ENCODE measurements at places on chromosomes 5 and 9. TPM values are rescaled to one million over a fixed set of nuclear protein-coding genes. Genes with fewer than 3 reads are reported as not detected.

Gene KCNV2
- not detected for polyA plus RNA-seq

Gene IFNA13
- polyA plus RNA-seq, result not detected

Gene ELAVL2
- polyA plus RNA-seq, result 0.46 TPM

Gene SH3PXD2B
- 0.42 TPM for polyA plus RNA-seq

Gene RNF38
- polyA plus RNA-seq, result 11.7 TPM

Gene PPP2R2B
- polyA plus RNA-seq, result not detected

Gene RGS3
- polyA plus RNA-seq, result 23.2 TPM

Gene PCDHB5
- 0.09 TPM for polyA plus RNA-seq

Gene KIF20A
- polyA plus RNA-seq, result 61.9 TPM

Gene UNC5A
- polyA plus RNA-seq, result not detected

Gene IL4
- polyA plus RNA-seq, result not detected

Gene SCGB3A2
- polyA plus RNA-seq, result not detected

Gene SLC6A19
- not detected for polyA plus RNA-seq

Gene BARHL1
- not detected for polyA plus RNA-seq

Gene FOXD4
- polyA plus RNA-seq, result not detected

Gene DMRT3
- polyA plus RNA-seq, result not detected

Gene SLC36A3
- polyA plus RNA-seq, result not detected

All from GM12878 (cell line).